Suppressor macrophage (primary cell): ENCODE measurements at places on chromosomes 16 and 17.

- DNase-seq: no peak
Observed at GRCh38 chr16:84761448-84762368, 58.1 kb upstream of the CRISPLD2 start.

- peak; percentile 91 for DNase-seq
Observed at GRCh38 chr17:77404812-77405581, 264.2 kb downstream of the SEC14L1 start.

DNA sequence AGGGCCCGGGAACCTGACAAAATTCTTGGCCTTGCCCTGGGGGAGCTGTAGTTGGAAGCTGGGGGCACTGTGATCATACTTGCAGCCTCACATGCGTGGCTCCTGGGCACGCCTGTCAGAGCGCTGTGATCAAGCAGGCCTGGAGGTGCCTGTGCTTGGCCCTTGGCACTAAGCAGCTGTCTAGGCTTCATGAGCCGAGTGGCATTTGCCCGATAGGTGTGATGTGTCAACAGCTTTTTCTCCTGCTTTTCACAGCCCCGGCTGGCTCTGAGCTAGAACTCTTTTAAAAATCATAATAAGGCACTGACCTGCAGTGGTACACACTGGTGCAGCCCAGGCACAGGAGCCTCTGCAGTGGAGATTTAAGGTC lies 113.8 kb downstream of the SOCS1 start:
- DNase-seq: no peak

DNA sequence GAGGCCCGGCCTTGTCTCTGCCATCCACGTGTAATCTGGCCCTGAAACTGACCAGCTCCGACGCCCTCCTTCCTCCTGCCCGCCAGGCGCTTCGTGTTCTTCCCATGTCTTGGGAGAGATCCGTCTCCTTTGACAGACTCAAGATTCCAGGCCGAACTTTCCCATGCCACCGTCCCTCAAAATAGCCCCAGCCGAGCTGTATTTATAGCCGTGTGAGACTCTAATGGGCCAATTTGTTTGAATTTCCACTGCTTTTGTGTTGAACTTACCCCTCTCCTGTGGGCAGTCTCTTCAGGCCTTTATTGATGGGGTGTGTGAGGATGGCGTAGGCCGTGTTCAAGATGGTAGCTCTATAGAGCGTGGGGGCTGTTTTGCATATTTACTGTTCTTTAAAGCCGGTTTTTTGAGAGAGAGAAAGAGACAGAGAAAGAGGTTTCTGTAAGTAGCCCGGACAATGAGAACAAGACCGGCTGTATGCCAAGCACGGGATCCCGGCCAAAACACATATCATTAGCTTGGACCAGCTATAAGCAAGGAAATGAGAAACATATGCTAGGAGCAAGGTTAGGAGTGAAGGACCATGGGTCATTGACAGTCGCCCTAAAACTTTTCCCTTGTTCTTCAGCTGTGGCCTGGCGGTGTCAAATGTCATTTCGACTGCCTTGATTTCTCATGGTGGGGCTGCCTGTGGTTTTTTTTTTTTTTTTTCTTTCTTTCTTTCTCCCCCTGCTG lies 124.5 kb upstream of the ZFHX3 start:
- DNase-seq: no peak
